Activated T-cell treated with anti-CD3 and anti-CD28 coated beads, Interleukin-2, amount 50 U/mL, for 1 hour (primary cell): ENCODE measurements at places on chromosomes 3 and 15.
A peak's percentile ranks its signal among the peaks of the same experiment; 100 is the strongest.

GRCh38 chr3:54897028-54897711, 30.7 kb downstream of the LRTM1 start:
- DNase-seq: no peak

GRCh38 chr3:122941228-122942206, 86.0 kb downstream of the SEMA5B start:
- DNase-seq: no peak

DNA sequence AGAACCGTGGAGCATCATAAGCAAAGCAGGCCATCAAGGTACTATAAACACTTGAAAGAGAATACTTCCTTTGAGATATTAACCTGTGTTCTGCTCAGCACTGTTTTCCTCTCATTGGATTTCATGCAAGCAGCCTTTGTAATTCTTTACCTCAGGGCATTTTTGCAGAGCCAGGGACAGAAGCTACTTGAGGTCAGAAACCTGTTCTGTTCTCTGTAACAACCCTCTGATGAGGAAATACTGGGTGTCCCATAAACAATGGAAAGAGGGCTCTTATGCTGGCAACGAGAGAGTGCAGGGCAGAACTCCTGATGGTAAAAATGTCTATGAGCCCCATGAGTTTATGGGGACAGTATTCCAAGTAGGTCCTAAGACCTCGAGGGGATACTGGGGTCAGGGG, 66.0 kb downstream of the DCLK3 start:
- no peak for DNase-seq

DNA sequence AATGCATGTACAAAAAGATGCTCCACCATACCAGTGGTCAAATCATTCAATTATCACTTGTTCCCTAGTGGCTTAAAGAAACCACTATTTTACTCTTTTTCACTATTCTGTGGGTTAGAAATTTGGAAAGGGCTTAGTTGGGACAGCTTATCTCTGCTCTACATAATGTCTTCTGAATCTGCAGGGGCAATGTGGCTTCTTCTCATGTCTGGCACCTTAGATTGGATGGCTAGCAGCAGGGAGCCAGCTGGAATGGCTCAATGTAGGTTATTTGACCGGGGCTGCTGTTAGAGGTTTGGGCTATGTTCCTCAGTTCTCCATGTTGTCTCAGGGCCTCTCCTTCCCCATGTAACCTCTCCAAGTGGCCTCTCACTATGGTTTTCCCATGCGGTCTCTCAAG, 57.5 kb upstream of the EPHB1 start:
- no peak for DNase-seq

GRCh38 chr3:122915300-122916055, 112.1 kb downstream of the SEMA5B start:
- no peak for DNase-seq

DNA sequence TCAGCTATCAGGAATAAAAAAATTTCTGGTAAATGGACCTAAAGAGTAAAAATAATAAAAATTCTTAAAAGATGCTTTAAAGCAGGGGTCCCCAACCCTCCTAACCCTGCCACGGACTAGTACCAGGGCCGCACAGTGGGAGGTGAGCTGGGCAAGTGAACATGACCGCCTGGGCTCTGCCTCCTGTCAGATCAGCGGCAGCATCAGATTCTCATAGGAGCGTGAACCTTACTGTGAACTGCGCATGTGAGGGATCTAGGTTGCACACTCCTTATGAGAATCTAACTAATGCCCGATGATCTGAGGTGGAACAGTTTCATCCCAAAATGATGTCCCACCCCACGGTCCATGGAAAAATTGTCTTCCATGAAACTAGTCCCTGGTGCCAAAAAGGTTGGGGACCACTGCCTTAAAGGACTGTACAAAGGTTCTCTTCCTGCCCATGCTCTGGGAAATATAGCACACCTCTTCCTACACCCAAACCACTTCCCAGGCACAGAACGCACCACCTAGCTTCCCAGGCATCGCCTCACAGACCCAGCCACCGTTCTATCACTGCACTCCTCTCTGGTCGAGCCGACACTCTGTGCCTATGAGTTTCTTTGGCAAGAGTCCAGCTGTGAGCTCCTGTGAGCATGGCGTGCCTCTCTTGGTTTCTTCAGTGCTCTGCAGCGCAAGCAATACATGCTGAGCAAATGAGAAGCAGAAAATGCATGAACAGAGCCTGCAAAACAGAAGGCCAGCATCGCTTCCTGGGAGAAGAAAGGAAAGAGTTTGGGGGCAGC, 104.9 kb downstream of the OCA2 start:
- no peak for DNase-seq

DNA sequence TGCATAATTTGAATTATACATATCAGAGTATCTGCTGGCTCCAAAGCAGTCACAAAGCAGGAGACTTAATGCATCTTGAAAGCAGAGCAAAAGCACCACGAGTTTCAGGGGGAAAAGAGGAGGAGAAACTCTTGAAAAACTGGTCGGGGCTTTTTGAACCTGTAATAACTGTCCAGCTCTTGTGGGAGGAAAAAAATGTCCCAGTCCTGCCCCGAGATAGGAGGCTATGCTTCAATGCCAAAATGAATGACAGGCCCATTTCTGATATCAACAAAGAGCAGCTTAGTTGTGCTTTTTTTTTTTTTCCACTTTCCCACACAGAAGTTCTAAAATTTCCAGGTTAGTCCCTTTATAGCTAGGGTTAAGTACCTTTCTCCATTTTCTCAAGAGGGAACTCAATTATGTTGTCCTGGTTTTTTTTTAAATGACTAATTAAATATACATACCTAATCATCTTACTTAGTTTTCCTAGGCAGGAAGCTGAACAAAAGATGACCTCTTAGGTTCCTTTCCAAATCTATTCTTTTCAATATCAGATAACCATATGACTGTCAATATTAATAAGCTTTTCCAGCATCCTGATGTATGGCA, 120.2 kb downstream of the TFDP2 start:
- DNase-seq: no peak

GRCh38 chr15:39128746-39129145, 452.1 kb upstream of the THBS1 start:
- no peak for DNase-seq

GRCh38 chr3:29128001-29128400, 152.9 kb upstream of the RBMS3 start:
- no peak for DNase-seq

- DNase-seq: no peak
These were observed 61.3 kb downstream of the FBN1 start for GRCh38 chr15:48584090-48584811.

DNA sequence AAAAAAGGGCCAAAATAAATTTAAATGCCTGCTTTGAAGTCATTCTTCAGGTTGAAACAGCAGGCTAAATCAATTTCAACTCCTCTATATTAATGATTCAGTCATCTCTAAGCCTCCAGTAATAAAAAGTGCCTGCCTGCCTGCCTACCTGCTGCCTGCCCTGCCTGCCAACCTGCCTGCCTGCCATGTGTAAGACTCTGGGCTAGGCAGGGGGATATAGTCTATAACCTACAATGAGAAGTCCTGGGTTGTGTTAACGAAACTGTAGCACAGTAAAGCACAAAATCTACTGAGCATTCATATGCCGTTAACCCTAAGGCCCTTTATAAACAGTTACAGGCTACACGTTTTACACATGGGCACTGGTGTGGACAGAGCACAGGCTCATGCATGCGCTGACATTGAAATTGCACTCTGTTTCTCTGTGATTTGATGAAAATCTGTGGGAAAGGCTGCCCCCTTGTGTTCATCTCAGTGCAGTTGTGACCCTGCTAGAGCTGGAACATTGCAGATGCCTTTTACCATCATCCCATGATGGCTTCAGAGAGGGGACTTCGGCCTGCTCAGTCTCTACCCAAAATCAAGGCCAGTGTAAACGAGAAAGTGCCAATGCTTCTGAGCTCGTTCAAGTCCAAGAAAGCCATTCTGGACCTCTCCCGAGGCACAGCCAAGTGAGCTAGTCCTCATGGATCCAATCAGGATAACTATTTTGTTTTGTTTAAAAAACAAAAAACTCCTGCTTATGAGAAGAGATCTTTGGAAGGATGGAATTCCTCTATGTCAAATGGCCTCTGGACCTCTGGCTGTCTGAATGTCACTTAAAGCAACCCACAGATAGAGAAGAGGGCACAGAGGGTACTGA, 64.6 kb downstream of the EFL1 start:
- peak; percentile 41 for DNase-seq

DNA sequence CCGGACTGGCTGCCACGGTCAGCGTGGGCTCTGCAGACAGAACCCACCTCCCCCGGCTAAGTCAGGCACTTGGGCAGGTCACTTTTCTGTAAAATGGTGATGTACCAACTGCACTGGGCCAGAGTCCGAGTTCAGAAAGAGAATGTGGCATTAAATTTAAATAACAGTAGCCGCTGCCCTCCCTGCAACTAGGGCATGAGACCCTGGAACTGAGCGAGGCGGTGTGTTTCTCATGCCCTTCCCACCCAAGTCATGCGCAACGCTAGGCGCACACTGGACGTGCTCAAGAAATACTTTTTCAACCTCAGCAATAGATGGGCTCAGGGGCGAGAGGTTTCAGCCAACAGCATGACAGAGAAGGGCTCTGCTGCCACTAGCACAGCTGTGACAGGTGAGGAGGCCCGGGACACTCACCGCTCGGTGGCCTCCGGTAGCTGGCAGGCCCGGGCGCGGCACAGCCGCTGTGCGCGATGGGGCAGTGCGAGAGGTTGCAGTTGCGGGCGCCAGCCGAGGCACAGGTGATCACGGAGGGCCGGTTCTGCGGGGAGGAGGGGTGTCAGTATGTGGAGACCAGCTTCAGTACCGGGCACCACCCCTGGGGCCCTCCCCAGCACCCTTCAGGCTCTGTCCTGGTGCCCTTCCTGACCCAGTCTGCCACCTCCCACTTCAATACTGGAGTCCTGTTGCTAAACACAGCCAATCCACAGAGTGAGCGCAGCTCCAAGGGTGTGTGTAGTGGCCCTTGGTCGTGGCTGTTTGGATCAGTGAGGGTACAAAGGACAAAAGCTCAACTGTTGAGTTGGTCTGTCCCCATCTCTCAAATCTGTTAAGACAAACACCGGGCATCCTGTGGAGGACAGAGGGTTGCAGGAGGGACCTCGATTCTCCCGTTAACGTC, 84.5 kb downstream of the VGLL4 start:
- no peak for DNase-seq

DNA sequence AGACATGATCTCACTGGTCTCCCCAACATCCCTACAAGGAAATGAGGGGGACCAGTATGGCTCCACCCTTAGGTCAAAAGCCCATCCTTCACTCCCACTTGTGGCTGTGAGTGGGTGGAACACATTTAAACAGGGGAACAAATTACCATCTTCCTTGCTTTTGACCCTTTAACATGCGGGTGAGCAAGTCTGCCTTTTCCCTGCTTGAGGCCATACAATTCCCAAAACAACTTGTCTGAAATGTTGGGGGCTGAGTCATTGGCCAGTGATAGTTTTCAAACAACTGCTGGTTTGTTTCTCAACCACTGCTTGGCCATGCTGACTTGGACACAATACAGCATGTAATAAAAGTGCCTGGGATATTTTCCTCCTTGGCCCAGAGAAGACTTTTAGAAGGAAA, 39.6 kb downstream of the COL8A1 start:
- no peak for DNase-seq

DNA sequence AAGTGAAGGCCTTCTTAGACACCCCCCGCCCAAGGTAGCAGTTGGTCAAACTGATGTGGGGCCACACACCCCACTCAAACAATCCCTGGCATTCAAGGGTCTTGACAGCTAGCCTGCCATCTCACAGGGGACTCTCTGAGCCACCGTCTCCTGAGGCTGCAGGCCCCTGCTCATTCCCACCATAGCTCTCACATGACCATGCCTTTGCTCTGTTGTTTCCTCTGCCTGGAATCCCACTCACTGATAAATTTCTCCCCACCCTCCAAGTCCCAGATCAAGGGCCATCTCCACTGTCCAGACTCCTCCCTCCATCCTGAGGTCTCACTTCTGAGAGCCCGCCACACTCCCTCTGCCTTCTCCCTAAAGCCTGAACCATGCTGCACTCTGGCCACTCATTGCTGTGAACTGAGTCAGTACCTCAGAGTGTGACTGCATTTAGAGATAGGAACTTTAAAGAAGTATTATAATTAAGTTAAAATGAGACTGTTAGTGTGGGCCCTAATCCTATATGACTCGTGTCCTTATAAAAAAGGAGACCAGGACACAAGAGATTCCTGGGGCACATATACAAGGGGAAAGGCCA, 10.0 kb downstream of the WNT7A start:
- no peak for DNase-seq

GRCh38 chr3:96814651-96815567, 515 bp downstream of the EPHA6 start:
- no peak for DNase-seq

GRCh38 chr15:62773369-62774165, 269.0 kb upstream of the TPM1 start:
- DNase-seq: no peak

DNA sequence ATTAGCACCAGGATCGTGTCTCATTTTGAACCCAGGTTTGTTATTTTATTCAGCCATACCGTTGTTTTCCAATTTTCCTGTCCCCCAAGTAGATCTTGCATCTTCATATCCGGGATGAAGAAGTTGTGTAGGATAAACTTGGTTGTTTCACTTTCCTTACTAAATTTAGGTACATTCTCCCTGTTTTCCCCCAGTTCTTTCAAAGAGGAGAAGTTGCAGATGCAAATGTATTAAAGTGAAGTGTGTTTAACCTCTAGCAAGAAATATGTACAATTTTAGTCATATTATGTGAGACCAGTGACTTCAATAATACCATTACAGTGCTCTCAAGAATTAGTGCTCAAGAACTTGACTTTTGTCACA, 1.3 kb downstream of the ATXN7 start:
- DNase-seq: no peak

DNA sequence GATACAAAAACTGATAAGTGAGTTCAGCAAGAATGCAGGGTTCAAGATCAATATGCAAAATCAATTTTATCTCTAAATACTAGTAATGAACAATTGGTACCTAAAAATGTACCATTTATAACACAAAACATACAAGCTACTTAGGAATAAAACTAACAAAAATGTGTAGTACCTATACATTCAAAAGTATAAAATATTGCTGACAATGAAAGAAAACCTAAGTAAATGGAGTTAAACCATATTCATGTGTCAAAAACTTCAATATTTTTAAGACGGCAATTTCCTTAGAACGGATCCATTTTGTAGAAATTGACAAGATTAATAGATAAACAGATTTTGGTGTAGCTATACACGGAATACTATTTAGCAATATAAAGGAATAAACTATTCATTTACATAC, 343.1 kb upstream of the CCDC54 start:
- no peak for DNase-seq

- DNase-seq: no peak
These were observed 80.0 kb downstream of the PLXNA1 start for GRCh38 chr3:127062926-127063325.

DNA sequence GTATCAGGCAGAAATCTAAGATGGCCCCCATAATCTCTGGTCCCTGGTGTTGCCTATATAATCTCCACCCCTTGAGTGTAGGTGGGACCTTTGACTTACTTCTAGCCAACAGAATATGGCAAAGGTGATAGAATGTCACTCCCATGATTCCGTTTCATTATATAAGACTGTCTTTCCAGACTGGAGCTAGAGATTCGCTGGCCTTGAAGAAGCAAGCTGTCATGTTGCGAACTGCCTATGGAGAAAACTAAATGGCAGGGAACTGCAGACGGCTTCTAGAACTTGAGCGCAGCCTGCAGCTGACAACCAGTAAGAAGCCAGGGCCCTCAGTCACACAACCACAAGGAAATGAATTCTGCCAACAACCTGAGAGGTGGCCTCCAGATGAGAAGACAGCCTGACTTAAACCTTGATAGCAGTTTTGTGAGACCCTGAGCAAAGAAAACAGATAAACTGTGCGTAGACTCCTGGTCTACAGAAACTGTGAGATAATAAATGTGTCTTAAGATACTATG, 2.2 kb upstream of the KPNA1 start:
- no peak for DNase-seq

GRCh38 chr15:67839499-67839928, 331 bp downstream of the RNU6-1 start:
- DNase-seq: peak; percentile 50

- no peak for DNase-seq
These were observed 38.0 kb downstream of the TXNRD3 start for GRCh38 chr3:126616931-126617330.
